Activated T-helper 2 cell treated with anti-CD3 and anti-CD28 coated beads, Interferon-gamma antibody, Interleukin-2, Interleukin-4, amounts not matched to agents 10 μg/mL and 5 μg/mL and 100 μg/mL, durations not matched to agents 14 hours and 24 hours and 36 hours (primary cell): ENCODE measurements at places on chromosomes 16 and 17.

DNA sequence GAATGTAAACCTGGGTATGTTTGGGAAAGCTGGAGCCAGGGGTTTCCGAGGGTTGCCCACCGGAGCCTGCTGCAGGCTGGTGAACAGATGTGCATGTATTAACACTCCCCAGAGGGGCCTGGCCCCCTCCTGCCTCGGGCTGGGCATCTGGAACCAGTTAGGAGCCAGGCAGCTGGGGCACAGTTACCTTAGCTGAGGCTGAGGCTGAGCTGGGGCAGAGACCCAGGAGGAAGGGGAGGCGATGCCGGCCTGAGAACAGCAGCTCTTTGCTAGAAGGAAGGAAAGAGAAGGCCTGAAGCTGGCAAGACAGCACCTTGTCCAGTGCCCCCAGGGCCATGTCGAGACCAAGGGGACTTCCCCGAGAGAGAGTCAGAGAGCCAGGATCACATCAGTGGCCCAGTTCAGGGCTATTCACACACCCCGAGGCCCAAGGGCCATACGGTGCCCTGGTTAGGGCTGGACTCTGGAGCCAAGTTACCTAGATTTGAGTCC lies 65.8 kb downstream of the RMI2 start:
- no peak for DNase-seq

GRCh38 chr16:80300876-80301275 lies 239.9 kb upstream of the DYNLRB2 start:
- DNase-seq: no peak

- DNase-seq: no peak
Measured at GRCh38 chr16:29230671-29231096, 175.8 kb downstream of the NPIPB11 start.

DNA sequence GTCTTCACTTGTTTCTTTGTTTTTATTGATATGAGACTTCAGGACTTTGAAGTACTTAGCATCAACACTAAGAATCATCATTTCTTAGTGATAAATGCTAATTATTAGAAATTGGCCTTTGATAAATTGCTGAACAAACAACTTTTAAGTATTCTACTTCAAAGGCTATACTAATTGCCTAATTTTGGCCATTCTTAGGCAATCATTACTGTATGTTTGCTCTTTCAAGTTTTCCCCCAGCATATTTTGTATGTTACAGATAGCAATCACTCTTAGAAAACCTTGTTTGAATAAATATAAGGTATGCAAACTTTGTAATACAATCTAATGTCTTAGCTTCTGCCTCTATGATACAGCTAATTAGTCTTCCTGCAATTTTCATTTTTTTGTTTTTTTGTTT lies 46.0 kb downstream of the NQO1 start:
- DNase-seq: no peak
